ENCODE measurements at places on chromosomes 12 and 14.

GRCh38 chr14:77870646-77871045 lies 70.7 kb downstream of the ADCK1 start:
- DNase-seq, result no peak

DNA sequence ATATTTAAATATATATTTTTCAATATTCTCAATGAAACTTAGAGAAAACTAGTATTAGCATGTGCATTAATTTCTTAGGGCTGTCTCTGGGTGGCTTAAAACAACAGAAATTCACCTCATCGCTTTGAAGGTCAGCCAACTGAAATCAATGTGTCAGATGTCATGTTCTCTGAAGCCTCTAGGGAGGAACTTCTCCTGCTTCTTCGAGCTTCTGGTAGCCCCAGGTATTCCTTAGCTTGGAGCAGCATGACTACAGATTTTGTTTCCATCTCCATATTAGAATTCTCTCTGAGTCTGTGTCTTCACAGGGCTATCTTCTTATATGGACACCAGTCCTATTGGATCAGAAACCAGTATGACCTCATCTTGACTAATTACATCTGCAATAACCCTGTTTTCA lies 221.5 kb downstream of the PDZRN4 start:
- DNase-seq, result no peak

GRCh38 chr14:92525322-92526095 lies 11.9 kb downstream of the RIN3 start:
- DNase-seq, result no peak

GRCh38 chr14:90235179-90235976 lies 21.0 kb upstream of the PSMC1 start:
- peak; percentile 4 for DNase-seq

DNA sequence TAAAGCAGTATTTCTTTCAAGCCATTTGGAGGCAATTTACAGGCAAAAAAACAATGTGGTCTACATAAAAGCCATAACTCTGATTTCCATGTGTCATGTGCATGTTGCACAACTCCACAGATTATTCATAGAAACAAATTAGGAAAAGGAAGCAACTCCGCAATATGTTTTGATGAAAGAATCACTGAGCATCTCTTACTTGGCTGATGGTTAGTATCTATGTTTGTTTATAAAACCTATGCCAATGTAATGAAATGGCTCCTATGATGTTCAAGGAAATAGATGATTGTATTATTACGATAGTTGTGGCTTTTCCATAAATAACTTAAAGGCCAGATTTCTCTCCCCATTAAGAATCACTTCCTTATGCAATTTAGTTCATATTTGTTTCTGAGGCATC lies 373.7 kb downstream of the CCDC91 start:
- DNase-seq, result no peak

- DNase-seq, result no peak
These were observed 208.3 kb downstream of the BCL11B start for GRCh38 chr14:99063620-99064225.

- DNase-seq, result no peak
These were observed 53.7 kb downstream of the B4GALNT3 start for GRCh38 chr12:513446-513845.

DNA sequence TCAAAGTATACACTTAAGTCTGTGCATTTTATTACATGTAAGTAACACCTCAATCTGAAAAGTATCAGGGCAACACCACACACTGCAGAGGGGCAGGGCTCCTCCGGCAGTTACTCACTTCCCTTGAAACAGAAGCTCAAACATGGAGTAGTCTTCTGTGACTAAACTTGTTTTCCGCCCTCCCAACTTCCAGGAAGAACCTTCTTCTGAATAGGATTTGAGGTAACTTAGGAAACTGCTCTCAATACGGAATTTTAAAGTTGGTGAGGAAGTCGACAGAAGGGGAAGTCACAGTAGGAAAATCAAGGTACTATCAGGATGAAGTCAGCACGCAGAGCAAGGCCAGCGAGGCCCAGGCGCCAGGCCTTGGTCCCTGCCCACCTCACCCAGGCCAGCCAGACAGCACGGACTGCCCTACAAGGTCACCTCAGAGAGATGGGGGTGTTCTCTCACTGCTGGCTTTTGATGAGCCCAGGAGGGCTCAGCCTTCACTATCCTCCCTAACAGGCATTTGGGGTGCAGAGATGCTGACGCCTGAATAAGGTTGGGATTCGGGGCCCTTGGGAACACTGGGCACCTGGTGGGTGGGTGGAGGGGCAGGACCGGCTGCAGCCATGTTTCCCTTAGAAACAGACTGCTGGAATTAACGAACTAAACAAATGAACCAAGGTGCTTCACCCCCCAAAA lies 5.8 kb downstream of the ANKRD9 start:
- no peak for DNase-seq

DNA sequence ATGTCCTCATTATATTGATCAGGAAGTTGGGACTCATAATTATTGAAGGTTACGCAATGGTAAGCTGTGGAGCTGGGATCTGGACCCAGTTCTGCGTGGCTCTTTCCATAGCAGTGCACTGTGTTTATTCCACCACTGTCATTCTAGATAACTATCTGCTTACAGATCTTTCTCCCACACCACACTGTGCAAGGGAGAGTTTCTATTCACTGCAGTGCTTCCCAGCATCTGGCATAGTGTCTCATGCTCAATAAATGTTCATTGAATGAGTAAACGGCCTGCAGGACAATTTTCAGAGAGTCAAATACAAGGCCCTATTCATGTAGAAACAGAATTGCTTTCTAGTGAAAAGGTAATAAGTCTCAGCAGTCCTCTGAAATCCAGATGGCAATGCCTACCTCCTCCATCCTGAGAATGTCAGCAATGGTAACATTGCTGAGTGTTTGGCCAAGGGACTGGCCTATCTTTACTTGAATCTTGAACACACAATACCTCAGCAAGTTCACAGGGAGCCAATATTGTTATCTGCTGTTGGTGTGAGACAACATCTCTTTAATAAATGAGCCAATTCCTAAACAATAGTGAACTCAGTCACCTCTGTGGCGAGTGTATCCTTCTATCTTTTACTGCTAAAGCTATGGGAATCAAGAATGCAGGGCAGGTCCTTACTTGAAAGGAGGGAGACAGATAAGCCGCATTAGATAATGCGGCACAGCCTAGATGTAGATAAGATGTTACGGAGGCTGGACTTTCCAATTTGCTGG lies 332.4 kb upstream of the PRICKLE1 start:
- DNase-seq, result peak; percentile 6

DNA sequence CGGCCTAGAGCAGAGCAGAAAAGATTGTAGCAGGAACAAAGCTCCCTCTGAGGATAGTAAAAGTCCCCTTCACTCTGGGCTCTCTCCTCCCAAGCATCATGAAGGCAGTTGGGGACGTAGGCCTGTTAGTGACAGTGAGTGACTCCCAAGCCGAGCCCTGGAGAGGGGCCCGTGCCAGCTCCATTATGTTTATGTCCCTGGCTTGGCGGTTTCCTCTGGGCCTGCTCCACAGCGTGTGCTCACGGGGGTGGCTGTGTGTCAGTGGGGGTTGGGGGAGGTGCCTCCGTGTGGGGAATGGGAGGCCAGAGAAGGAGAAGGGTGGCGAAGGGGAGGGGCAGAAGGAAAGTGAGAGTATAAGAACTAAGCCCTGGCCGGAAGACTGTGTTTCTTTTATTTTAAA lies 170.0 kb upstream of the VASH1 start:
- no peak for DNase-seq

GRCh38 chr12:104695453-104696148 lies 238.9 kb downstream of the CHST11 start:
- DNase-seq, result peak; percentile 96

GRCh38 chr12:88241862-88242570 lies 99.9 kb downstream of the TMTC3 start:
- peak; percentile 96 for DNase-seq

DNA sequence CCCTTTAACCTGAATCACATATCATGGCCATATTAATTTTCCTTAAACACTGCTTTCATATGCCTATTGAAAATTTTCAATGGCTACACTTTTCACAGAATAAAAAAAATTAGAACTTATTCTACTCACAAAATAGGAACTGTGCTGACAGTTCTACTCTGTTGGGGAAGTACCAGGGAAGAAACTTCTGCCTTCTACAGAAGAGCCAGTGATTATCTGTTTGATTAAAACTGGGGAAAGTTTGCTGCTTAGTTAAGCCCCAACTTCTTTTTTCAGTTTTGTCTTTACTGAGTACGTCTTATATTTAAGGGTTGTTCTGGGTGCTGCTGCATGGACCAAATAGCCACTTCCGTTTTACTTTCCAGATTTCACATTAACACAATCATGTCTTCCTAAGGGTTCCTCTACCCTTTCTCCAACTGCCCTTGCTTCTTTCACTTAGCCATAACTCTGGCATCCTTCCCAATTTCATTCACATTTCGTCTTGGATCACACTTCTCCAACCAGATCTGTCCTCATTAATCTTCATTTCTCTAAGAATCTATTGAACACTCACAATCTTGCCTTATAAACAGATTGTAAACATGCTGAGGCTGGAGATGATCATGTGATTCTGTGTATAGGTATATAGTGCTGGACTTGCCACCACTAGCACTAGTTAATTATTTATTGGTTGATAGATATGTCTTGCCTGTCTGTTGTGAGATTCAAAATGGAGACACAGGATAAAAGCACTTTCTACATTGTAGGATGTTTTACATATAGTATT lies 1.9 kb upstream of the SEL1L start:
- no peak for DNase-seq

DNA sequence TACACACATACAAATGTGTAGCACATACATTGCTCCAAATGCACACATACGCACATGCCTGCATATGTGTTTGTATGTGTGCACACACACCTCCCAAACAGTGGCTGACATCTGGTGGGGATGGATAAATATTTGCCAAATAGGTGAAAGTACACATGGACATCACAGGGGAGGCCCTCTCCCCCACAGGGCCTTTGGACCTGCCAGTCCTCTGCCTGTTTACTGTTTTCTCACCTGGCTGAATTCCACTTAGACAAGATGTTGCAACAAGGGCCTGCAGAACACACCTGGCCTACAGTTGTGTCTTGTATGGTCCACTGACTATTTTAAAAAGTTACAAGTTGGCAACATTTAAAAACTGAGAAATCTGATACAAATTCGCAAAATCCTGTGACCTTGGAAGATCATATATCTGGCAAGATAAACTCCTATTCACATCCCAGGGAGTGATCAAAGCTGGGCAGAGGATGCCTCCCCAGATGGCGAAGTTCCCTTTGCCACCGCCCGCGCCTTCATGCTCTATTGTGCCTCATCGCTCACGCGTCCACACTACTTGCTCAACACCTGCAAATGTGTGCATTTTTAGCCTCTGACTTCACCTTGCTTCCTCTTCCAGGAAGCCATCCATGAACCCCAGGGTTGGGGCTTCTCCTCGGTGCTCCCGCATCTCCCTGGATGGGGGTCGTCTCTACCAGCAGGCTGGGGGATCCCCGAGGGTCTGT lies 118.4 kb upstream of the FZD10 start:
- no peak for DNase-seq

GRCh38 chr14:100297320-100298300 lies 8.6 kb downstream of the SLC25A29 start:
- peak; percentile 41 for DNase-seq

GRCh38 chr12:12883369-12884001 lies 7.9 kb upstream of the GPRC5A start:
- no peak for DNase-seq

DNA sequence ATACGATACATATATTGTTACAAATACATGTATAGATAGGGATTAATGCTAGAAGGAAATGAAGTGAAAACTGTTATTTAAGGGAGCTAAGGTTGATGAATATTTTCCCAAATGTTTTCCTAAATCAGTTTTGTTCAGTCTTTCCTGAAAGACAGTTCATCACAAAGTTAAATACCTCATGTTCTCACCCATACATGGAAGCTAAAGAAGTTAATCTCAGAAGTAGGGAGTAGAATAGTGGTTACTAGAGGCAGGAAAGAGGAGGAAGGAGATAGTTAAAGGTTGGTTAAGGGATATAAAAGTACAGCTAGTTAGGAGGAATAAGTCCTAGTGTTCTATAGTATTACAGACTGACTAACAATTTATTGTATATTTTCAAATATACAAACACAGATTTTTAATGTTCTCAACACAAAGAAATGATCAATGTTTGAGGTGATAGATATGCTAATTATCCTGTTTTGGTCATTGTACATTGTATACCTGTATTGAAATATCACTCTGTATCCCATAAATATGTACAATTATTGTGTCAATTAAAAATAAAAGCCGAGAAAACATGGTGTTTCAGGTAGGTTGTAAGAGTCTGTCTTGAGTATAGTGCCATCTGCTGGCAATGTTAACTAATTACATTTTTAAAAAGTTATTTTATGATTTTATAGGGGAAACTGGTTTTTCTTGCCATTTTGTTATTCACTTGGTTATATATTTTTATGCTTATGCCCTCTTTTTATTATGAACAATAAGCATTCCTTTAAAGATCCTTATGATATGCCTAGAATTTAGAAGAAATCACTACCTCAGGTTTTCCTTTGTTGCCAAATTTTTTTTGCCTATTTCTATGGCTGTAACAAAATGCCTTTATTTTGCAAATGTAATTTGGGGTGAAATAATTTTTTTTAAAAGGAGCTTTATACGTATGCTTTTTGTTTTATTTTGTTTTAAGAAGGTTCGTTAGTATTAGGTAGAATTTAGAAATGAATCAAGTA lies 26.9 kb downstream of the ZDHHC17 start:
- DNase-seq, result no peak

DNA sequence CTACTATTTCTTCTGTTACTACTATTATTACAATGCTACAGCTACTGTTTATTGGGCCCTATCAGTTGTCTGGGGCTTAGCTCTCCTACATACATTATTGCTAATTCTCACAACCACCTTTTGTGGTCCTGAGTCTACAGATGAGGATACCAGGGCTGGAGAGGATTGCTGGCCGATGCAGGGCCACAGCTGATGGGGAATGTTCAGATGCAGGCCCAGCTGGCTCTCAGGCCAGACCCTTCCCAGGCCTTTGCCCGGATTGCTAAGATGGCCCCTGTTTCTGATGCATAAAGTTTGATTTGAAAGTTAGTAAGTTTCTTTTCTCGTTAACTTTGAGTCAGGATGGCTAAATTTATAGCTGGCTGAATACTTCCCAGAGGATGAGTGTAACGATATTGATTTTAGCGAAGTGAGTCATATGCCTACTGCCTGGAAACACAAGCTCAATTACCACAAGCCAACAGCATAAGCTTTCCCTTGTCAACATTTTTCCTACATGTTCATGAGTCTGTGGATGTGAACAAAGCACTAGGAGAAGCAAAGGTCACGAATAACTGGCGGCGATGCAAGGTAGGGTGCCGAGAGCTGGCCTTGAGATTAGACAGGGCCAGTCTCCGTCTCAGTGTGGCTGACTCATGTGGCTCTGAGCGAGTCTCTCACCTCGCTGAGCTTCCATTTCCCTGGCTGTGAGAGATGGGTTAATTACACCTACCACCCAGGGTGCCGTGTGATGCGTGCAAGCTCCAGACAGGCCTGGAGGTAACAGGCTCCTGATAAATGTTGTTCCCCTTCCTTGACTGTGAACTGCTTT lies 111.0 kb downstream of the BEGAIN start:
- peak; percentile 89 for DNase-seq

DNA sequence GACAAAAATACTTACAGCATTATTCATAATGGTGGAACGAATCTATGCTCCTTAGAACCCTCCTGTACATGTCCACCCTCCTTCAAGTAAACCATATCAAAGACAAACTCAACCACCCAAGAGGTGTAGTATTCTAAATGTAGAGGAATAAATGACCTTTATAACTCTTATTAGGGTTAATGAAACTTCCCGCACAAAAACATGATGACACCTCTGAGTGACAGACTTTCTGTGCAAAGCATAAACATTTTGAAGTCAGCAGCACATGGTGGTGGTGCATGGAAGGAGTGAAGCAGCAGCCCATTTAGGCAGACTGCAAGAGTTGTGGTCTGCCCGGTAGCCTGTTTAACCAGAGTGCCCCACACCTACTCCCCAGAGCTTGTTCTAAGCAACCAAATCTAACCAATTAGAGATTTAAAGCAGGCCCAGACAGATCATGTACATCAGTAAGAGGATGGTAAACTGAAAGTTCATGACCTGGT lies 615 bp upstream of the ASB8 start:
- DNase-seq, result no peak
